HS-27A (cell line): ENCODE measurements at places on chromosomes 6 and 20.

DNA sequence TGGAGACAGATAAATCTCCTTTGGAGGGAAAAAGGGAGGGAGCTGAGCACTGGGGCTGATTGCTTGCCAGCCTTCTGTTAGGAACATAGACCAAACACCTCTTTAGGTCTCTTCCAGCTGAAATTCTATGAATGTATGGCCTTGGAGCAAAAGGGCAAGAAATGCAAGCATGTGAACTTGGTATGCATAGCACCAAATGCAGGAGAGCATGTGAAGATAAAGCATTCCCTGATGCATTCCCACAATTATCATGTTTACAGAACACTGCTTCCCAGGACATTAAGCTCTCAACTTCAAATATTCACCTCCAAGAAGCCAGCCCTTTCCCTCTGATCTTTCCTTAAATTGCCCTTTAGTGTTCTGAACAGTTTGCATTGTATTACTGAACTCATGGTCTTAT is 15.6 kb downstream of the RIPOR2 start:
- no peak for DNase-seq

DNA sequence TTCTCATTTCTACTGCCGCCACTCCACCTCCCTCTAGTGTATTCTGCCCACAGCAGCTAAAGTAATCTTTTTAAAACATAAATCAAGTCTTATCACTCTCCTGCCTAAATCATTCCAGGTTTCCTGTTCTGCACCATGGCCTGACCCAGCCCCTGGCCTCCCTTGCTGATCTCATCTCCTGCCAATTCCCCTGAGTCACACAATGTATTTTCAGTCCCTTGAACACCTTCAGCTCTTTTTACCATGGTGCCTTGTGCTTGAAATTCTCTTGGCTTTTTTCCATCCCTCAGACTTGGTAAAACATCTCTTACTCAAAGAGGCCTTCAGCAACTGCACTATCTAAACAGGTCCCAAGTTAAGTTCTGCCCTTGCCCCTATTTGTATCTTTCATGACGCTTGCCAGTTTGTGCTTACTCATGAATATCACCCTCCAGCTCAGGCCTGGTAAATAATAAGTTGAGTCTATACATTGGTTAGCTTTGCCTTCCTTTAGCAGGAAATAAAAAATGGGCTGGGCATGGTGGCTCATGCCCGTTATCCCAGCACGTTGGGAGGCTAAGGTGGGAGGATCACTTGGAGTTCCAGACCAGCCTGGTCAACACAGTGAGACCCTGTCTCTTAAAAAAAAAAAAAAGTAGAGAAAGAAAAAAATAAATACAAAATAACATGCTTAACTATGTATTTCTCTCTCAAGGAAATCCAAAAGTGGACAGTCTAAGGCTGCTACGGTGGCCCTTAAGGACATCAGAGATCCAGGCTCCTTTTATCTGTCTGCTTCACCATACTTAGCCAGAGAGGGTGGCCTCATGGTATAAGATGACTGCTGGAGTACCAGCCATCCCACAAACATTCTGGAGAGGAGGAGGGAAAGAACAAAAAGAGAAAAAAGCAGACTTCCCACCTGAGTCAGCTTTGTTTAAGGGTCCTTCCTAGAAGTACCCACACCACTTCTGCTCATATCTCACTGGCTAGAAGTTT is 62.2 kb downstream of the ARFGEF2 start:
- DNase-seq = peak; percentile 47

DNA sequence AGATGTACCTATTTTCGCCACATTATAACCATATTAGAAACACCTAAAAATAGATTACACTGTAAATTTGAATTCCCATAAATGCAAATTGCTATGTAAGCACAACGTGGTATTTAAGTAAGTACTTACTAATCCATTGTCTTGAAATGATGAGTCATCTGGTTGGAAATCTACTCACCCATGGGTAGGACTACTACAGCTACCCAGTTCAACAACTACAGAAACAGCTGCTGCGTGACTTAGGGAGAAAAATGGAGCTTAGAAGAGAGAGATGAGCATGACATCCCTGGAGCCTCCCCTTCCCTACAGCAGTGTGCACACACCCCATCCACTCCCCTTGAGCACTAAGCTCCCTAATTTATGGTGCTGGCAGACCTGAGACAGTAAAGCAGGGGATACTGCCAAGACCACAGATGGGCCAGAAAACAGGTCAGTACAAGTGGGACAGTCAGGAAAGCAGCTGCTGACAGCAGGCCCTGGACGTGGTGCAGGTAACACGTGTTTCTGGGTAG is 26.9 kb downstream of the RRAGD start:
- DNase-seq = no peak

GRCh38 chr6:77462359-77463307 is 658 bp downstream of the HTR1B start:
- no peak for DNase-seq

DNA sequence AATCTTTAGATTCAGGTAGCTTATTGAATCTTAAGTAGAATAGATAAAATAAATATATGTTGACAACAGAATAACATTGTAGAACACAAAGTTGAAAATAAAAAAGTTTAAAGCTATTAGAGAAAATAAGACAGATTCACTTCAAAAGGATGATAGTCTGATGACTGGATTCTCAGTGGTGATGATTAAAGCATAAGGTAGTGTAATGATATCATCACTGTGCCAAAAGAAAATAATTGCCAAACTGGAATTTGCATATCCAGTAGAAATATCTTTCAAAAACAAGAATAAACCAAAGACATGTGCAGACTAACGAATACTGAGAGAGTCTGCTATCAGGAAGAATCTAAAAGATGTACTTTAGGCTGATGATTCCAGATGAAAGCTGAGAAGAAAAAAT is 30.2 kb downstream of the ENPP1 start:
- DNase-seq = no peak

DNA sequence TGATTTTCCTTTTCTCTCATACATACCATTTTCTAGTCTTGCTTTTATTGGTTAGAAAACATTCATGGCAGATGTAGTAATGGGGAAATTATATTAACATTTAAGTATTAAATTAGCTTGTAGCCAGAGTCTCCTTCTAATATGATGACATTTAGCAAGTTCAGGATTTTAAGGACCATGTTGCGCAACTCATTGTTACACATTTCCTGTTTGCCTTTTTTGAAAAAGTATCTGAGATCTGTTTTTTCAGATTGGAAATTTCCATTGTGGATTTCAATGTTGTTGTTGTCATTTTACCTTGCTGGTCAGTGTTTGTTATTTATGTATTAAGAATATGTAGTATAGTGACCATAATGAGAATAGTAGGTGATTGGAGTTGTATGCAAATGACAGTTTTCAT is 38.7 kb downstream of the CDKAL1 start:
- DNase-seq = no peak

DNA sequence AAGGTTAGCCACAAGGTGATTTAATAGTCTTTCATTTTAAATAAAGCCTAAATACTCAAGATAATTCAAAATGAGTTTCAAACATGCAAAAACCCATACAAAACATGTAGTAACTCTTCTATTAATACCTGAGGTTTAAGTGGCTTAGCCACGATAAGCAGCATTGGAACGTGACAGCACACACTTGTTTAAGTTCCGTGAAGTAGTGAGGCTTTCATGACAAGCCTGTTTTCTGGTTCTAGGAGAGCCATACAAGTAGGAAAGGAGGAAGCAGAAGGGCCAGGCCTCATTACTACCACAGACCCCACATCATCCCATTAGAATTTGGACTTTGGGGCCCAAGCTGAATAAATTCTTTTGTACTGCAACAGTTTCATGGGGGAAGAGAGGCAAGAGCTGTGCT is 54.3 kb upstream of the PRND start:
- DNase-seq = no peak

DNA sequence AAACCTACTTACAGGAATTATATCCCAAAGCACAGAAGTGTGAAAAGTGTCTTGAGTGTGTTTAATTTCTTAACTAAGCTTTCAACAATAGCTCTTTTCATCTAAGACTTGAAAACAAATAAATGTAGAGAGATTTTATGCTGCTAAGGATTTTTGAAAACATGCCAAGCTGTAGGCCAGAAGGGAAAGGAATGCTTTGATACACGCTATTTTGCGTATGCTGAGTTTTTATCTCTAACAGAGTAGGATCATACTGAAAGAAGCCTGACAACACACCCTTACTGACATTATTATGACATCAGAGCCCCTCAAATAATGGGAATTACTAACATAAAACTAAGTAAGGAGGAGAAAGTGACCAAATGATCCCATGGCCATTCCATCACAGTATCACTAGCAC is 265.5 kb downstream of the KHDC1L start:
- no peak for DNase-seq

- DNase-seq = no peak
Observed at GRCh38 chr6:121770943-121771342, 335.5 kb downstream of the GJA1 start.

DNA sequence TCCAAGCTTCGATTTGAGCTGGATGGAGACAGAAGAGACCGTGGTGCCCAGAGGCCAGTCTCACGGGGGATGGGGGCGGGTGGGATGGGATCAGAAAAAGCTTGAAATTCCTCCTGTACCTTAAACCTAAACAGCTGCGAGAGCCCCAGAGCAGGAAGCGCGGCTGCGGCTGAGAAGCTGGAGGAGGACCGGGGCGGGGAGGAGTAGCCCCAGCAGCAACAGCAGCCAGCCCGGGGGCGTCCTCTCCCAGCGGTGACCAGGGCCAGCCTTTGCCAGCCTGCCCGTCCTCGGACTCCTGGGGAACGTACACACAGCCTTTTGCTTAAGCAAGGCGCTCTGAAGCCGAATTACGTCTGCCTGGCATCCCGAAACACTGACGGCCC is 17.4 kb upstream of the PRDM13 start:
- DNase-seq = no peak

DNA sequence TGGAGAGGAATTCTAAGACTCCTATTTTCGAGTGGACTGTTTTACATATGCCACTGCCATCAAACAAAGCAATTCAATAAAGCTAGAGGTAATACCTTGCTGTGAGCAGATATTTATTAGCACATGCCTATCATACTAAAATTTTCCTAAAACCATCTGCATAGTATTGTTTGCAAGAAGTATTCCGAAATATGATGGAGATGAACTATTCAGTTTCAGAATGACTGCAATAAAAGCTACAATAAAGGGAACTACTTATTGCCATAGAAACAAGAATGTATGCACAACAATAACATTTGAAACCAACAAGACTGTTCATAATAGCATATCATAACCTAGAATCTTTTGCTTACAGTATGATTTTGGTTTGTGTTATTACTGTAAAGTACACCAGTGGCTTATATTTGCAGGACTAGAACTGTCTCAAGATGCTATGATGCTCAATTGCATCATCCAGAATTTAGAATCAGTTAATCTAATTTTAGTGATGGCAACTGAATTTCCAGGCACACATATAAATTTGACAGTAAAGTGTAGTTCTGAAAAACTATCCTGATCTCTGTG is 144.3 kb downstream of the GRIK2 start:
- no peak for DNase-seq

- no peak for DNase-seq
Observed at GRCh38 chr20:50412499-50412898, 97.7 kb upstream of the PTPN1 start.

DNA sequence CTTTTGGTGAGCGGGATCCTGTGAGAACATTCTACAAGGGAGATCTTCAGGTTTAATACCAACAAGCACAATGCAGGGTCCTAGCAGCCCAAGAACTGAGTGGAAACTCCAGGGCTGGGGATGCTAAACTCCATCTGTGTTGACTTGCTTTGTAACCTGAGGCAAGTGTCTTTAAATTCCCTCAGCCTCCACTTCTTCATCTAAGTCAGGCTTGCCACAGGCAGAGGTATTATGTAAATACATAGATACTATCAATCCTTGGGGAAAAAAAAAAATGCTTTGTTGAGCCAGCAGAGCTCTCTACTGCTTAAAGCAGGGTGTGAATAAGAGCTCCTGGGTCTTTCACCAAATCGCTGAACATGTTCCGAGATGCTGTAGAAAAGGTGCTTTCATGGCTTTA is 114.2 kb upstream of the PHACTR1 start:
- no peak for DNase-seq
